ENCODE measurements at places on chromosomes 1 and 21.

DNA sequence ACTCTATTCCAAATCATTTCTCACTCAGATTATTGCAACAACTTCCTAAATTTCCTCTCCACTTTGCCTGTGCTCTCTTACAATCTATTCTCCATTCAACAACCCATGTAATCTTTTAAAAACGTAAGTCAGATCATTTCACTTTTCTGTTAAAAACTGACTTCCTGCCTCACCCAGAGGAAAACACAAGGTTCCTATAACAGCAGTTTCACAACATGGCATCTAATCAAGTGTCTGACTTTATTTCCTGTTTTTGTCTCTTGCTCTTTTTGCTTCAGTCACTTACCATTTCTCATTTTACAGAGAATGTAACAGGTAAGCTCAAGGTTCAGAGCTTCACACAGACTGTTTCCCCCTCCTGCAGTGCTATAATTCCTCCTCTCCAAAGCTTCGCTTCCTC lies 560.7 kb downstream of the LRRIQ3 start:
- DNase-seq, result no peak

GRCh38 chr1:241007668-241008067 lies 349.3 kb downstream of the RGS7 start:
- DNase-seq, result no peak

DNA sequence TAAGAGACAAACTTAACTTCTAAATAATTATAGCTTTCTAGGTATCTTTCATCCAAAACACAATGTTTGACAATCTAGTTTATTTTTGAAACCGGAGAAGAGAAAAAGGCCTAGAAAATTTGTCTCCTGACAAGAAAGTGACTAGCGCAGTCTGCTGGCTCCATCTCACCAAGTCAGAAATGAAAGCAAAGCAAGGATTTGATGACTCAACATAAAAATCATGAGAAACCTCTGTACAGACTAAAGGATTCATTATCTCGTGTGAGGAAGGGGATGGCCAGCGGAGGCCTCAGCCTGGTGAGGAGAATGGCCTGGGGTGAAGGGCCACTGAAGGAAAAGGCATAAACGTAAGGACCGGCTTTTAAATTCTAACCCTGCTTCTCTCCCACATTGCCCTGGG lies 20.0 kb upstream of the TSNAX start:
- no peak for DNase-seq

DNA sequence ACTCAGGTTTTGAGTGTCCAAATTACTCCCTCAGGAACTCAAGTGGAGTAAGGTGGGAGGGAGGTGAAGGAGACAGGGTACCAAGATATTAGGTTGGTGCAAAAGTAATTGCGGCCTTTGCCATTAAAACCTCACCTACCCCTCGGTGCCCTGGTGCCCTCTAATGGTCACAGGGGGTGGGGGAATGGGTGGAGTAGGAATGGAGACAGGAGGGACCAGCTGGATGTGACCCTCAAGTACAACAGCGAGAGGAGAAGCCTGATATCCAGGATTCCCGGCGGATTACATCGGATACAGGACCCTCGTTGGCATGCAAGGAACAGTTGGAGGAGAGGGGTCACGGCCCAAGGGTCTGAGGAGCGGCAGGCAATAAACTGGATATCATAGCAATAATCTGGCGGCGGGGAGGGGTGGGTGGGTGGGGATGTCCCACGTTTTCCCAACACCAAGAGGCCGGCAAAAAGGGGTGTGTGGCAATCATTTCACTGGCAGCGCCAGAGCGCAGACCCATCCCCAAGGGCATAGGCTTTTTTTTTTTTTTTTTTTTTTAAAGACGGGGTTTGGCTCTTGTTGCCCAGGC lies 4.3 kb upstream of the ZBTB7B start:
- DNase-seq, result no peak

GRCh38 chr1:211643324-211644212 lies 31.9 kb downstream of the NEK2 start:
- DNase-seq, result peak; percentile 50

DNA sequence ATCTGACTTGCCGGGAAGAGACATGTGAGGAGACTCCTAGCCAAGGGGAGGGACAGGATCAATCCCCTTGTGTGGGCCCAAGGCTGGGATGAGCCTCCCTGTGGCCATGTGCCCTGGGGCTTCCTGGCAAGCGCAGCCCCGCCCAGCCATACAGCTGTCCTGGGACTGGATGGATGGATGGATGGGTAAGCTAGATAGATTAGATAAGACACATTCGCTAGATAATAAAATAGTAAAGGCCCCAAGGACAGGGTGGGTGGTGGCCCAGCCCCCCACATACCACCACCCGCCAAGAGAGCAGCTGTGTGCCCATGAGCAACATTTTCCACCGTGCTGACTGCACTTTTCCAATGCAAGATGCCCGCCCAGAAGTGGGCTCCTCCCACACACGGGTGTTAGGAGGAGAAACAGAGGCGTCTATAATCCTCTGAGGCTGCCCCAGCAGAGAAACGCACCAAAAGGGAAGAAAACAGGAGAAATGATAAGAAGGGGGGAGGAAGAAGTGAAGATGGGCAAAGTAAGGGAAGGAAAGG lies 25.1 kb downstream of the ZBTB17 start:
- no peak for DNase-seq

DNA sequence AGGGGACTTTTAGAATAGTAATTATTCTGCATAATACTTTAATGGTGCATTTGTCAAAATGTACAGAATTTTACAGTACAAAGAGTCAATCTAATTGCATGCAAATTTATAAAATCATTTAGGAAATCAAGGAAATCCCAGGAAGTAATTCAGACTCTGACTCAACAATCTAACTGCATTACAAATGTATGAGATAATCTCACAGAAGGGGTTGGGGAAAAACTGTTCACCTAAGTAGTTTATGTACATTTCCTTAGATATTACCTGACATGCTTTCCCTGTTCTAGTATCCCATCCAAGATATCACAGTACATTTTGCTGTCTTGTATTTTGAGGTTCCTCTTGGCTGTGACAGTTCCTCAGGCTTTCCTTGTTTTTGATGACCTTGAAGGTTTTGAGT lies 4.7 kb downstream of the CRB1 start:
- DNase-seq, result no peak

- no peak for DNase-seq
These were observed 5.1 kb upstream of the NEK7 start for GRCh38 chr1:198151688-198152087.

DNA sequence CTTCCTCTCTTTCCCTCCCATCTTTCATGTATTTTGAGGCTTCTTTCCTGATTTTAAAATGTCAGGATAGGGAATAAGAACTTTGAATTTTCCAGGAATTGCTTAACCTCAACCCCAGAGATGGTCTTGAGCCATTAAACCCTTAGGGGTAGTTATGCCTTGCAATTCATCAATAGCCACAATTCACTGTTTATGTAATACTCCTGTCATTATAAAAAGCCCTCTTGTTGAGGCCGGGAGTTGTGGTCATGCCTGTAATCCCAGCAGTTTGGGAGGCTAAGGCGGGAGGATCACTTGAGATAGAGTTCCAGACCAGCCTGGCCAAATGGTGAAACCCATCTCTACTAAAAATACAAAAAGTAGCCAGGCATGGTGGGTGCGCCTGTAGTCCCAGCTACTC lies 24.5 kb downstream of the SPATA45 start:
- DNase-seq, result no peak

DNA sequence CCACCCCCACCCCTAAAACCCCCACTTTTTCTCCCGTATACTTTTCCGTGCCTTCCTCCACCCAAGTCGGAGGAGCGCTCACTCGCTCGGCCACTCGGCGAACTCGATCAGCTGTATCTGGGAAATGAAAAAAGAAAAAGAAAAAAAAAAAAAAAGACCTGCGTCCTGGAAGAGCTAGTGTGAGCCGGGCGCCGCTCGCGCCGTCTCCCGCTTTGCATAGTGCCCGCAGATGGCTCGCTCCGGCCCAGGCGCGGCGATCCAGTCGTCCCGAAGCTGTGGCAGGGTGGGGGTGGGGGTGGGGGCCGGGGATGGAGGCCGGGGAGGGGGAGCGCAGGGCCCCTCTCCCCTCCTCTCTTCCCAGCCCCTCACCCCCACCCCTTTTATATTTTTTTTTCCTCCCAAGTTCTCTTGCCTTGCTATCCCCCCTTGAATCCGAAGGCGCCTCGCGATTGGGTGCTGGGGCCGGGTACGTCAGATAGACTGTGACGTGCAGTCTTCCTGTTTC lies 299 bp upstream of the PROX1 start:
- DNase-seq, result peak; percentile 60

- DNase-seq, result peak; percentile 16
These were observed at the start of gene TRABD2B for GRCh38 chr1:47997289-47998200. TSS of gene TRABD2B (minus strand) at chr1:47997385.

DNA sequence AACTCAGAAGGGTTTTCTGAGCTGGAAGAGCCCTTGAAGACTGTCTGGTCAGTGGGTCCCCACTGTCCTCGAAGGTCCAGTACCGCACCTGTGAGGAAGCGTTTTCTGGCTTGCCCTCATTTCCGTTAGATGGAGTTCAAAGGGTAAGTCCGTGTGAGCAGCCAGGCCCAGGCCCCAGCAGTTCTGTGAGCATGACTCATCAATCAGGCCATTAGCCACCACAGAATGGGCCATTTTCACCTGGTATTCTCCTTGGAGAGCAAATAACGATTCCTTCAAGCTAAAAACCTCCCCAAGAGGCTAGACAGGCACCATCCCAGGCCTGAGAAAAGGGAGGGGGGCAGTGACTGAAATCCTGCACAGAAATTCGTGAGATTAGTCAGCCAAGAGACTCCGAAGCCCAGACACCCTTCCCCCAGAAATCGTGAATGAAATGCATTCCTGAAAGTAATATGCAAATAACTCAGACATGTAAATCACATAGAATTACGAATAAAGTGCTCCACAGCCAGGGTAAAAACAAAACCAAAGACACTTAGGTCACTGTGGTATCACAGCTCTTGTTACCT lies 66.0 kb downstream of the BCAR3 start:
- DNase-seq, result no peak

DNA sequence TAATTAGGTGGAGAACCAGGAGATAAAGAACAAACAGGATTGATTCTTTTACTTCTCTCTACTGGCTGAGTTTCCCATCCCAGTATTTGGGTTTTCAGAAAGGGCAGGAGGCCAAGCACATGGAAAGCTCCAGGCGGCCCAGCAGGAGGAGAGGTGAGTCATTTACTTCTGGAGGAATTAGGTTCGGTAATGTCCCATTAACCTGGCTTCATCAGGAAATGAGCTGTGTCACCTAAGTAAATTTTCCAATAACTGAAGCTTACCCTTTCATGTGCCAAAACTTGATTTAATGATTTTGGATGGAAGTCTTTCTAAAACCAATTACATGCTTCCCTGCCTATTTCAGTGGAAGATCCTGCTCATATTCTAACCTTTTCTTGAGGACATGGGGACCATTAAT lies 257.6 kb upstream of the USP24 start:
- no peak for DNase-seq

DNA sequence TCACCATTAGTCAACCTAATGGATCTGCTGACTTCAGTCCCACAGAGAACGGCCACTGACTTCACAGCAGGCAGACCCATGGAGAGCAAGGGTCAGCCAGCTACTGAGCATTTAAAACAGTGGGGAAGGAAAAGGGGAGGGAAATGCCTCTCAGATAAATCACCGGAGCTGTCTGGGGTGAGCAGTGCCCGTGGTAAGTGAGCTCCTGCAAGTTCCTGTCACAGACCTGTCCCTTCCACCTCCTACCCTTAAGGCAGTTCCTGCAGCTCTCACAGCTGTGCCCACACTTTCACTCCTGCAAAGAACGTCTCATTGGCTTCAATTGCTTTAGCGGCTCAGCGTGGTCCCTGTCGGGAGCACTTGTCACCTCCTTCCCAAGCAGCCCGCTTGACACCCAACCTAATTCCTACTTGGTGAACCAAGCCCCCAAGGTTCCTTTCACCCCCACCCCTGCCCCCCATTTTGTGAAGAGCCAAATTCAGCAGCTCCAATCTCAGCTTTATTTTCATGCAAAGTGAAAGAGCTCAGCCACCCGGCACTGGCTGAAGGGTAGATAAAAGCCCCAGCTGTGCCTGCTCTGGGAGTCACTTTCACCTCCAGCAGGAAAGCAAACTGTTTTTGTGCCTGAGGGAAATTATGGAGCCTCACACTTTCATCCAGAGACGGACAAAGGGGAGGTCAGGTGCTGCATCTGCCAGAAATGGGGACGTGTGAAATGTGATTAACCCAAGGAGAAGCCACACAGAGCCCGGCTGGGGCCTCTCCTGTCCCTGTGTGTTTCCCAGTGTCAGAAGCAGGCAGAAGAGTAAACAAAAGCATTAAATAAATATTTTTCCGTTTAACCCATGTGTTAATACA lies 306.2 kb downstream of the TTLL7 start:
- peak; percentile 72 for DNase-seq

GRCh38 chr1:208496467-208497371 lies 252.5 kb upstream of the PLXNA2 start:
- no peak for DNase-seq

DNA sequence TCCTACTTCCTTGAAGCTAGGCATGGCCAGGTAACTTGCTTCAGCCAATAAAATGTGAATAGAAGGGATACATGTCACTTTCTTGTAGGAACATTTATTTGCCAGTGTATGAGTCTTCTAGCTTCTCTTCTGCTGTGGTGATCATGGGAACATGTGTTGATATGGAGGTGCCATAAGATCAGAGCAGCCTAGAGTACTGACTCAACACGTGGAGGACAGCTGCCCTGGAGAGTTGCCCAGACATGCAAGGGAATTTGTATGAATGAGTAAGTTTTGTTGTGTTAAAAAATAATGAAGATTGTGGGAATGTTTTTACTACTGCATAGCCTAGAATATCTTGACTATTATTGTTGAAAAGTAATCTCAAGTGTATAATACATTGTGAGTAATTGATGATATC lies 502.3 kb downstream of the NUF2 start:
- no peak for DNase-seq

GRCh38 chr1:178752891-178753290 lies 27.8 kb downstream of the RALGPS2 start:
- DNase-seq, result no peak

Measured in NCI-H748 treated with DMSO at 0.1 percent for 48 hours (cell line).